ENCODE measurements at places on chromosomes 13 and 19.

DNA sequence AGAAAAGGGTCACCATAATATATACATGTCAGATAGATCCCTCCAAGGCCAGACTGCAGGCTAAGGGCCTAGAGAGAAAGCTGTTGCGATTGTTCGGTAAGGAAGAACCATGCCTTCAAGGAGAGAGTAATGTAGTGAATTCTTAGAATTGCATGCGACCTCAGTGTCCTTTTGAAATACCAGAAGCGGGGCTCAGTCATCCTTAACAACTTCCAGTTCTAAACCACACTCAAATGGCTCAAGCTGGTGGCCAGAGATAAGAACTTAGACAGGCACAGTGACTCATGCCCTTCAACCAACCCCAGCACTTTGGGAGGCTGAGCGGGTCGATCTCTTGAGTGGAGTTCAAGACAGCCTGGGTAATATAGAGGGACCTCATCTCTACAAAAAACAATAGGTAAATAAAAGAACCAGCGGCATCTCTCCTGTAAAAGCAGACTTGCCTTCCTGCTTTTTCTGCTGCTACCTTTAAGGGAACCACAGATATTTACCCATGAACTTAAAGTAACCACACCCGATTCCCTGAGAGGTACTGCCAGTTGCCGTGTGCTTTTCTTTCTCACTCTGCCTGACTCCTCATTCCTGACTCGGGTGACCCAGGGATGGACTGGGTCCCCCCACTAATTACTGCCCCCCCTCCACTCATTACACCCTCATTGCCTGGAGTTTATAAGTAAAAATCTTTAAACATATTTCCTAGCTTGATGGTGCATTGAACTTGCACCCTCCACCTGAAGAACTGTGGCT is 15.4 kb upstream of the SIGLEC6 start:
- no peak for DNase-seq

GRCh38 chr19:11421371-11422098 is 2.4 kb upstream of the RGL3 start:
- no peak for DNase-seq

GRCh38 chr13:33787051-33787591 is 30.8 kb upstream of the RFC3 start:
- no peak for DNase-seq

DNA sequence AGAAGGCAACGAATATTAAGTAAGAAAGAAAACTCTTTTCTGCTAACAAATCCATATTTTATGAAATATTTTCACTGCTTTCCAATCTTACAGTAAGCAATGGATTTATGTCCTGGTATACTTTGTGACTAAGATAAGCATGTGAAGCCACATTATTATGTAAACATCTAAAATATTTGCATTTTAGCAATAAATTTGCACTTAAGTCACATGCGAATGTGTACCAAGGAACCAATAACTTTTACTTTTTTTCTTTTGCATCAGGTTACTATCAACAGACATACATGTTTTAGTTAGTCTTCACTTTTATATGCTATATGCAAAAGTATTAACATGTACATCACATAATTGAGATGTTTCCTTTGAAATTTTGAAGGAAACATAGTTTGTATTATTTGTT is 536.7 kb downstream of the SLITRK6 start:
- DNase-seq: no peak

DNA sequence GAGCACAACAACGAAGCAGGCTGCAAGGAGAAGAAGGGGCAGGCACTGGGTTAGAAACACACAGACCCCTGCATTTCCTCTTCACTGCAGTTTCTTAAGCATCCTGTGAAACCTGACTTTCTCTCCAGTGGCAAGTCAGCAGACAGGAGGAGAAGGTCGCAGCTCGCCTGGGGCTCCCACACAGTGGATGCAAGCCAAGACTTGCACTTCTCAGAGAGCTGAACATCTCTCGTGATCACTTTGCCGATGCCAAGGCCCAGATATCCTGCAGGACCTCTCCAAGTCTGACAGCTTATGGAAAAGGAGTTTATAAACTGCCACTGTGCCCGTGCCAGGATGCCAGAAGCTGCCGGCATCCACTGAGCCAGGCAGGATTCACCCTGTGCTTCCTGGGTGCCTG is 18.4 kb downstream of the TMEM272 start:
- DNase-seq: no peak

GRCh38 chr13:26019881-26020870 is 31.6 kb downstream of the SHISA2 start:
- no peak for DNase-seq

- no peak for DNase-seq
These were observed 1390.6 kb downstream of the UQCRFS1 start for GRCh38 chr19:27822336-27822735.

DNA sequence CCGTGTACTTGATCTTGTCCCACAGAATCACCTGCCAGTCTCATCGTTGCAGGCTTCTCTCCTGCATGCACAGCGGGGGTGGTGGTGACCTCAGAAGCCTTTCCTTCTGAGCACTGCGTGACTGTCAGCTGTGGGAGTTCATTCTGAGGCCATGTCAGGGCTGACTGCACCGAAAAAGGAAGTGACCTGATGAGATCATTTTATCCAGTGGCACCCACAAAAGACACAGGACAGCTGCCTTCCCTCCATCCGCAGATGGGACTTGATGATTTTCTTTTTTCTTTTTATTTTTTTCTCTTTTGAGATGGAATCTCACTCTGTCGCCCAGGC is 89.7 kb downstream of the RAB20 start:
- no peak for DNase-seq

DNA sequence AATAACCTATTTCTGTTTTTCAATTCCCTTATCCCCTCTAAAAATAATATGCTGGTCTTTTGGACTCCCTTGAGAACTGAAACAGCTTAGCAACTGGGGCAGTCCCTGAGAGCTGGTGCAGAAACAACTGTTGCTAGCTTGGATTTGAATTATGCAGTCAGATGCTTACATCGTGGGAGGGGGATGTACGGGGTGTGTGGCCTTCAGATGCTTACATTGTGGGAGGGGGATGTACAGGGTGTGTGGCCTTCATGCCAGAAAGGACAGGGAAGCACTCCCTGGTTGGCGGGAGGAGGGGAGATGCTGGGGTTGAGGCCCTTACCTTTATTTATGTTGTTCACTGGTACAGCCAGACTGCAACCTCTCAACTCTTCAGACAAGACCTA is 25.6 kb downstream of the LRCH1 start:
- DNase-seq: no peak

GRCh38 chr13:112968910-112969691 is at the start of gene MCF2L:
MCF2L (plus strand) TSS chr13:112969214; CDS start chr13:112969380, 166 bp downstream.
- no peak for DNase-seq

- DNase-seq: no peak
These were observed 854 bp downstream of the RNASEH2B start for GRCh38 chr13:50910485-50910805.

GRCh38 chr13:100534911-100535310 is 53.7 kb downstream of the GGACT start:
- no peak for DNase-seq

DNA sequence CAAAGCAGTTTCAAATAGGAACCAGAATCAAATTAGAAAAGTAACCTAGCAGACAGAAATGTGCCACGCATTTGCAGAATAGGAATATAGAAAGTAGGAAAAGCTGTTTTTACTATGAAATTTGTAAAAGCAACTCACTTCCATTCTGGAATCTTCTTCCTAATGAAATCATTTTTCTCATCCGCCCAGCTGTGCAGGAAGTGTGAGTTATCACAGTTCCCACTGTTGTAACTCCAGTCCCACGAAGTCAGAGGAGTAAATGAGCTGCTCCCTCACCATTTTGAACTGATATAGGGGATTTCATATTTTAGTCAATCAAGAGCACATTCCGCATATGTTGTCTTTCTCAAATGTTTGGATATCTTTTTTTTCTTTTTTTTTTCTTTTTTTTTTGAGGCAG is 230.8 kb downstream of the TBC1D4 start:
- no peak for DNase-seq

DNA sequence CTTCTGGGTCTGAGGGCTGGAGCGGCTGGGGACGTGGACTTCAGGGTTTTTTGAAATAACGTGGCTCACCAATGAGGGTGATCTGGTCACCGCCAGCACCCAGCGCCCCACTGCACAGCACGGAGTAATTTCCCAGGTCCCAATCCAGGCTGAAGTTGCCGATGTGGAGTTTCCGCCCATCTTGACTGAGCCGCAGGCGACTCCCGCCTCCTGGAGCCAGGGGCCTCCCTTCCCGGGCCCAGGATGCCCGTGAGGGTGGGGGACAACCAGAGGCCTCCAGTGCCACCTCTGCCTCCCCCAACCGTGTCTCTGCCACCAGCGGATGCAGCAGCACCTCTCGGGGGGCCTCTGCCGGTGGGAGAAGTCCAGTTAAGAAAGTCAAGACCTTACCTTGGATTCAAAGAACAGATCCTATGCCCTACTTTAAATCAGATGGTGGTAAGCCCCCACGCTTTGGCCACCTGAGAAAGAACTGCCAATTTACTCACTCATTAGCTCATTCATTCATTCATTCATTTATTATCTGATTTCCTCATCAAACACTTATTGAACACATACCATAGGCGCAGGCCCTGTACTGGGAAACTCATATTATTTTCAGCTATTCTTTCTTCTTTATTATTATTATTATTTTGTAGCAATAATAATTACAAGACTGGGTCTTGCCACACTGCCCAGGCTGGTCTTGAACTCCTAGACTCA is 3.9 kb downstream of the VSIG10L start:
- DNase-seq: no peak

GRCh38 chr13:39350461-39350881 is 252.5 kb downstream of the LHFPL6 start:
- DNase-seq: no peak

DNA sequence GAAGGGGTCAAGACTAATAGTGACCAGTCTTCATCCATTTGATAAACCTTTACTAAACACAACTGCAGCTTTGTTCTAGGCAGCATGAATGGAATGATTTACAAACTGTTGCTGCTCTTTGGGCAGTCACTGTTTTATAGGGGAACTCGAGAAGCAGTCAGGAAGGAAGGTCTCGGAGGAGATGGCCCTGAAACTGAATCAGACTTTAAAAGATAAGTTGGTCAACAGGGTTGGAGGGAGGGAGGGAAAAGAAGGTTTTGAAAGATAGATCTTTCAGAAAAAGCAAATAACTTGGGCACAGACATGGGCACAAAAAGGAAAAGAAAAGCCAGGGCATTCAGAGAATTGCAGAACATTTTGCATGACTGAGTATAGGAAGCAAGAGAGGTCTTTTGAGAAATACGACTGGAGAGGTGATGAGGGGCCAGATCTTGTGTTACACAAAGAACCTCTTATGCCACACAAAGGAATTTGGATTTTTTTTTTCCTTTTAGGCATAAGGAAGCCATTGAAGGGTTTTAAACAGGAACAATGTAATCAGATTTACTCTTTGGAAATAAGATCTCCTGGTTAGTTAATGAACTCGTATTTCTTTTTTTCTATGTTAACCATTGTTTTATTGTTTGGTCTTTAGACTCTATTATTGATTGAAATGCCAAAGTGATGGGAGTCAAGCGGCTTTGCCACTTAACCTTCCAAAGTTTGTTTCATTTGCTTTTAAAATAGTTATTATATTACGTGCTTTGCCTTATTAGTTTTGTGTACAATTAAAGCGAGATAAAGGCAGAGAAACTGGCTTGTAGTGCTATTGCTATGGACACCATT is 37.5 kb upstream of the SACS start:
- DNase-seq: no peak

DNA sequence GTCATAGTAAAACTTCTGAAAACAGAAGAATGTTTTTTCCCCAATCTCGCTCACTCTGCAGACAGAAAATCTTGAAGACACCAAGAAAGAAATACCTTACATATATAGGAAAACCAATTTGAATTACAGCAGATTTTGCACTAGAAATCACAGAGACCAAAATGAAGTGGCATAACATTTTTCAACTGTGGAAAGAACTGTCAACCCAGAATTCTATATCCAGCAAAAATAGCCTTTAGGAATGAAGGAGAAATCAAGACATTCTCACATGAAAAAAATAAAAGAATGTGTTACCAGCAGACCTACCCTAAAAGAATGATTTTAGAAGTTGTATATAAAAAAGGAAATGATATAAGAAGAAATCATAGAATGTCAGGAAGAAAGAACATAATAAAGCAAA is 28.7 kb downstream of the CCDC122 start:
- no peak for DNase-seq

DNA sequence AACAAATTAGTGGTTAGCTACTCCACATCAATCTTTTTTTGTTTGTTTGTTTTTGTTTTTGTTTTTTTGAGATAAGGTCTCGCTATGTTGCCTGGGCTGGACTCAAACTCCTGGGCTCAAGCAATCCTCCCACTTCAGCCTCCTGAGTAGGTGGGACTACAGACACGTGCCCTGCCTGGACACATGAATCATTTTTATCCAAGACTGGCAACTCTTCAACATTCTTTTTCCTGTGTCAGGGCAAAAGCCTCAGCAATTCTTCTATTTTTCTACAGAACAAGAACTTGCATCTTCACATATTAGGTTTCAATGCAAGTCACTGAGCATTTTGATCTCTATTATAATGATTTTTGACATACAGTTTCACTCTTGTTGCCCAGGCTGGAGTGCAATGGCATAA is 76.8 kb upstream of the LRCH1 start:
- DNase-seq: no peak

GRCh38 chr13:85093808-85094207 is 705.4 kb downstream of the SLITRK6 start:
- peak; percentile 79 for DNase-seq

- DNase-seq: no peak
These were observed 1.1 kb downstream of the PRODH2 start for GRCh38 chr19:35811317-35812219.

All from keratinocyte (primary cell).